ENCODE measurements at places on chromosomes 2 and 18.

DNA sequence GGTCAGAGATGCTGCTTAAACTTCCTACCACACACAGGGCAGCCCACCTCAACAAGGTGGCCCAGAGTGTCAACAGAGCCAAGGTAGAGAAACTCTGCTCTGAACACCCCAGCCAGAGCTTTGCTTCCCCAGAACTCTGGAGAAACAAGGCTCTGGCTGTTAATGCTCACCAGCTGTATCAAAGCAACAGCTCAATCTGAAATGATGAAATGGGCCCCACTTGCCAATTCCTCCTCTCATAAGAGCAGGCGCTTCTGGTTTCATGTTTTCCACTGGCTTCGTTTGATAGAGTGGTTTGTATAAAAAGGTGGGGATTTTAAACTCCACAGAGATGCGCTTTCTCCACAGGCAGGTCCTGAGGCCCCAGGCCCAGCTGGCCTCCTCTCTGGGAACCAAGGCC lies 60.9 kb upstream of the TFCP2L1 start:
- DNase-seq: no peak

DNA sequence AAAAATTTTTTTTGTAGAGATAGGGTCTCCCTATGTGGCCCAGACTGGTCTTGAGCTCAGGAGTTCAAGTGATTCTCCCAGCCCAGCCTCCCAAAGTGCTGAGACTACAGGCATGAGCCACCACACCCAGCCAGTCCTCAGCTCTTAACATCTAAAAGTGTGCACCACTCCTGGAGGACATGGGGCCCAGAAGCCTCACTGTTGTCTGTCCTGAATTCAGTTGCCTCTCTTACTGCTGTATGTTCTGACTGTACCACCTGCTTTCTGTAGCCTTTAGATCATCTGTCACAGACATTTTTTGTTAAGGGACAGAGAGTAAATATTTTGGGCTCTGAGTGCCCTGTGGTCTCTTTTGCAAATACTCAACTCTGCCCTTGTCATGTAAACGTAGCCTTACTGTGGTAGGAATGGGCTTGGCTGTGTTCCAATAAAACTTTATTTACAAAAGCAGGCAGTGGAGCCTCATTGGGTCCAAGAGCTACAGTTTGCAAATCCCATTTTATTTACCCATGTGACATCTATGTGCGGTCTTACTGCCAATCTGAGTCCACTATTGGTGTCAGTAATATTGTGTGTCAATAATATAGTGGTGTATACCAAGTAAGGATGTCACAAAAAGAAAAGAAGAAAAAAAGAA lies 38.1 kb downstream of the TMEM37 start:
- peak; percentile 20 for DNase-seq

DNA sequence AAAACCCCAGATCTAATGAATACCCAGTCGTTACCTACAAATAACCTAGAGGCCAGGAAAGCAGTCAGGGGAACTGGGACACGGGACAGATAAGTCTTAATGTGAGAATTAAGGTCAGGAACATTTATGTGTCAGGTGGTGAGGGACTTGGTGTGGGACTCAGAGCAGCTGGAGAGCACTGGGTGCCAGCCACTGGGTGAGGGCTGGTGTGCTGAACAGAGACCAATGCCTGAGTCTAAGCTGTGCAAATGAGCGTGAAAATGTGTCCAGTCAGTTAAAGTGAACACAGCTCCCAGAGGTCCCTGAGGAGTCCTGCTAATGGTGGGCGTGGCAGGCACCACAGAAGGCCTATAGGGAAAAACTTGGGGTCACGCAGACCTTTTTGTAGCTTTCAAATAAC lies 225.9 kb downstream of the C1D start:
- no peak for DNase-seq

GRCh38 chr2:11701751-11702301 lies 31.8 kb upstream of the NTSR2 start:
- DNase-seq: no peak

DNA sequence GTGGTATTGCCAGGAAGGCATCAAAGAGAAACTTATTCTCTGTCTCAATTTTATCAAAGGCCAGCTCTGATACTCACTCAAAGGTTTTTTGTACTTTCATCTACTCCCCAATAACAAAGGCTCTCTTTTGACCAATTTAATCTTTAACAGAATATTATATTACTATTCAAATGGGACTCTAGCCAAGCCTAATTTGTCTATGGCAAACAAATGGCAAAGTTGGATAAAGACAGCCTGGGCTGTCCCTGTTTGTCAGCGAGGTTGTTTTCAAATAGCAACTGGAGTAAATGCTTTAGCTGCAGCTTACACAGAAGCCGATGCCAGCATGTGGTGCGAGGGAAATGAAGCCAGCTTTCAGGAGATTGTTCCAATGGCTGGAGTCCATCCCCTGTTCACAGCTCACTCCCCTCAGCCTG lies 80.1 kb upstream of the CTNNA2 start:
- no peak for DNase-seq

DNA sequence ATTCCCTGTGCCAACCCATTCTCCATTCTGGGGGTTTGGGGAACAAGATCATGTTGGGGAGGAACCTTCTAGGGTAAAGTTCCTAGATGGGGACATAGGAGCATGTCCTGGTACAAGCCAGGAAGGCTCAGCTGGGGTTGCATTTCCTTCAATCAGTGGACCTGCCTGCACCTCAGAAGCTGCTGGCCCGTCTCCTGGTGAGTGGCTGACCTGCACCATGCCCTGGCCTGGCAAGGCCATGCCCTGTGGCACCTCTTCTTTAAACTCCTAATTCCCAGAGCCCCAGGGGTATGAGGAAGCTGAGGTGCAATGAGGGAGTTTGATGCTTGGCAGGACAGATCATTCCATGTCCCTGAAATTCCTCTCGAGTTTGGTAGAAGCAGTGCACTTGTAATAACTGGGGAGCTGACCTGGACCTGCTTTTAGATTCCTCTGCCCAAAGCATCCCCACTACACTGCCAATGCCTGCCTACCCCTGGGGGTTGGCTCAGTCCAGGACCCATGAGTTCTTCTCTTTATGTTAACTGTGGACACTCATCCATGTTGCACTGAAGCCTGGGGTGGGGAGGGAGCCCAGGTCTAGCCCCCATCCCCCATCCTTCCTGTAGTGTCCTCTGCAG lies 25.3 kb downstream of the MROH2A start:
- DNase-seq: no peak

- no peak for DNase-seq
Observed at GRCh38 chr2:130370490-130370889, 14.6 kb downstream of the PTPN18 start.

GRCh38 chr18:3062798-3063680 lies 50.1 kb upstream of the LPIN2 start:
- DNase-seq: peak; percentile 53

DNA sequence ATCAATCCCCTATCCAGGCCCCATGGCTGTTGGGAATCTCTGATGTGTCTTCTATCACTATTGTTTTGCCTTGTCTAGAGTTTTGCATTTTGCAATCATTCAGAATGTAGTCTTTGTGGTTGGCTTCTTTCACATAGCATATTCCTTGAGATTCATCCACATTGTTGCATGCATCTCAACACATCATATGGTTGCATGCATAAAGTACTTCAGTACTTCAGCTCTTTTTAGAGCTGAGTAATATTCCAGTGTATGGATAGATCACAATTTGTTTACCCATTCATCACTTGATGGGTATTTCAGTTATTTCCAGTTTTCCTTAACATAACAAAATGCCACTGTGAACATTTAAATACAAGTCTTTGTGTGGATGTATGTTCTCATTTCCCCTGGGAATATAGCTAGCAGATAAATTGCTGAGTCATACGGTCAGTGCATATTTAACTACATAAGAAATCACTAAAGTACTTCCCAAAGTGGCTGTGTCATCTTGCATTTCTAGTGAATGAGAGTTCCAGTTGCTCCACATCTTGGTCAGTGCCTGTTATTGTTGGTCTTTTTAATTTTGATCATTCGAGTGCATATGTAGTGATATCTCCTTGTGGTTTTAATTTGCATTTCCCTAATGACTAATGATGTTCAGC lies 138.8 kb downstream of the BCL11A start:
- DNase-seq: no peak

All from HAP-1 (cell line).